Heart left ventricle (tissue), 16 donors: ENCODE measurements at places on chromosomes 12 and 14. TPM values are rescaled to one million over a fixed set of nuclear protein-coding genes. Genes with fewer than 3 reads are reported as not detected.

DNA sequence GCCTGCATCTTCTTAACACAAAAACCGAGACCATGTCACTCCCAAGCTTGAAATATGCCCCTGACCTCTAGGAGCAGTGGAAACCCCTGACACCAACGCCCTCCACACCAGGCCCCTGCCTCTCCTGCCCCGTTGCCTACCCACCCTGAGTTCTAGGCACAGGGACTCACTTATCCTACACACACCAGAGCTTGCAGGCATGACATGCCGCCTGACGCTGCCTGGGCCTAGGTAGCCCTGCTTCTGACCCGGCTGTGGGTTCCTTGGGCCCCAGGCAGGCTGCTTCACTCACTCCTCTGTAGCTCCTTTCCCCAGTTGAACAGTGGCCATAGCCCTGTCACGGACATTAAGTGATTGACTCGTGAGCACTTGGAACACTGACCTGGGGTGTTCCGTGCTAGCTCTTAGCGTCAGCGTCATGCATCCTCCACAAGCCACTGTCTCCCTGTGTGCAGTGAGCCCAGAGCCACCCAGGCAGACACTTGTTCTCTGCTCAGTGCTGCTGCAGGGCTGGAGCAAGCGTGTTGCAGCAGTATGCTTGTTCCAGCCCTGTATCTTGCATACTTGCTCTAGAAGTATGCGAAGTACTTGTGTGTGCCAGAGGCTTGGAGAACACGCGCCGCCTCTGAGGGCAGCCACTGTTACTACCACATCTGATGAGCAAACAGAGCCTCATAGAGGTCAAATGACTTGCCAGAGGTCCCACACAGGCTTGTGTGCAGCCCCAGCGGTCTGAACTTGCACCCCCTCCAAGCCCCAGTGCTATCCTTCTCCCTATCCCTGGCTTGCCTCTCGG is 15.6 kb downstream of the OTUB2 start:
- peaks cover 26% of the 10 kb centered on the region for H3K36me3 ChIP-seq
- peak; percentile 49 for DNase-seq
- peak overlapping the region; percentile 54 for H3K27ac ChIP-seq
- peaks cover 8% of the 10 kb centered on the region for H3K4me1 ChIP-seq

The RBM19 gene
- total RNA-seq = 23.8 TPM

The BATF gene
- total RNA-seq = 1.4 TPM

GRCh38 chr12:62533755-62534107 is 67.1 kb downstream of the MON2 start:
- no peak for DNase-seq
- H3K4me3 ChIP-seq = no peak overlapping the region
- no peak overlapping the region for H3K27ac ChIP-seq
- peaks cover 80% of the 10 kb centered on the region for H3K36me3 ChIP-seq
- peaks cover 7% of the 10 kb centered on the region for H3K4me1 ChIP-seq

- no peaks in the 10 kb centered on the region for H3K36me3 ChIP-seq
- no peaks in the 10 kb centered on the region for H3K27me3 ChIP-seq
- H3K4me3 ChIP-seq = no peak overlapping the region
- no peak overlapping the region for H3K27ac ChIP-seq
- peaks cover 20% of the 10 kb centered on the region for H3K4me1 ChIP-seq
Observed at GRCh38 chr12:12396694-12397093, 39.8 kb downstream of the BORCS5 start.

DNA sequence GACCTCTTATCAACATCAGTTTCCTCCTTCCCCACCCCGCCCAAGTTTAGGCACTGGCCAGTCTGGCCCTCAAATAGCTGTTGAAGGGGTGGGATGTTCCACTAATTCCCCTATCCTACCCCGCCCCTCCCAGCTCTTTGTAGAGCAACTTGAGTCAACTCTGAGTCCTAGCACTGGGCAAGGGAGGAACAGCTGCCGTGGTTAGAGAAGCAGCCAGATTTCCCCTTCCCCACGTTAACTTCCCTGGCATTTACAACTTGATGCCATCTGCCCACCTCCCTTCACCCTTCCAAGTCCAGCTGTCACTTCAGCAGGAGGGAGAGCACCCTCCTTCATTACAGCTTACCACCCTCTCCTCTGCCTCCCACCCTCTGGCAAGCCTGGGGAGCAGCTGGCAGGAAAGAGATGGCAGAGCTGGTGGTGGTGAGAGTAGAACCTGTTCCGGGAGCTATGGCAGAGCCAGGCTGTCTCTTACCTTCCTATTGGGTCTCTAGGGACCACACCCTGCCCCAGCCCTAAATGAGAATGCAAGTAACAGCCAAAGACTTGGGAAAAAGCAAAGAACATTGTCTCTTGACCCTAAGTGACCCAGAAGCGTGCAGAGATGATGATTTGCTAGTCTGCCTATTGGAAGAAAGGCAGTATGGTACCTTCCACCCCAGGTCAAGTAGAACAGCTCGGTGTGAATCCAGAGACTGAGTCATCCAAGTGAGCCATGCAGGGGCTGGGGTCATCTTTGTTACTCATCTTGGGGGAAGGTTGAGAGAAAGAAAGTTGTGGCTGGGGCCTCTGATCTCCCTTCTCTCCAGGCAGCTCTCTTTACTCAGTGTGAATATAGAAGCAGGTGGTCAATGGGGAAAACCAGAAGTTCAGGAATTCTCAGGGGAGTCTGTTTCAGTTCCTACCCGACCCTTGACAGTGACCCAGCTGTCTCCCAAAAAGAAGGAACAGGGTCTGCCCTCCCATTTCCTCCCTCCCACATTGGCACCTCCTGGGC is 1.5 kb downstream of the BLOC1S1 start:
- H3K4me1 ChIP-seq = peaks cover 63% of the 10 kb centered on the region
- H3K27ac ChIP-seq = peak overlapping the region; percentile 94
- no peaks in the 10 kb centered on the region for H3K36me3 ChIP-seq
- H3K27me3 ChIP-seq = no peaks in the 10 kb centered on the region
- H3K4me3 ChIP-seq = peak overlapping the region; percentile 72

The KRT74 gene
- total RNA-seq = not detected

DNA sequence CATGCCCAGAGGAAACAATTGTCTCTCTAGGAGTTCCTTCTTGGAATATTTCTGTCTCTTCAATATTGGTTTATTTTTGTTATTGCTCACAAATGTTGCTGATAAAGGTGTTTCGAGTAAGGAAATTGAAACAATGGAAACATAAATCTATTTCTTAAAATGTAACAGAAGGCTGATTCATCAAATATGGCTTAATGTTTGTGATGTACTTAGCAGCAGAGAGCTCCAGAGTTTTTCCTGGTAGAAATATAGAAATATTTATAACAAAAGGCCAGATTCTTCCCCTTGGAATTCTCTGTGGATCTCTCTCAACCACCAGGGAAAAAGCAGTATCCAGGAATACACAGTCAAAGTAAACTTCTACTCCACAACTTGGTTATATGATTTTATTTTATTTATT is 149.2 kb upstream of the LRIG3 start:
- H3K4me1 ChIP-seq = no peaks in the 10 kb centered on the region
- no peak overlapping the region for H3K27ac ChIP-seq
- no peak for DNase-seq
- no peaks in the 10 kb centered on the region for H3K27me3 ChIP-seq

The ITGA7 gene
- 641 TPM for total RNA-seq
